Suppressor macrophage treated with lipopolysaccharide for 1 hour (primary cell): ENCODE measurements at places on chromosomes 16 and 17.
A peak's percentile ranks its signal among the peaks of the same experiment; 100 is the strongest.

DNA sequence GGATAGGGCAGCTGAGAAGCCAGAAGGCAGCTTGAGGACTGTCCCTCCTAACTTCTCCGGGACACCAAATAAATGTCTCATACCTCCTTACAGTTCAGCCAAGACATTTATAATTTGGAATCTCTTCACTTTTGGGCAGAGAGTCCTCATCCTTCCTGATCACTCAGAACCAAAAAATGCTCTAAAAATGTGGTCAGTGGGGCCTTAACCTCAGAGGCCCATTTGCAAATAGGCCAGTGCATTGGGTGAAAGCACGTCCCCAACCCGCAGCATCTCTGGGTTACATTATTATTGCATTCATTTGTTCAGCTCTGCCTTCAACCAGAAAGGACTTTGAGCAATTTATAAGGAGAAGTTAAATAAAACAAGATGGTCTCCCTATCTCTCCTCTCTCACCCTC is 112.4 kb upstream of the IRX3 start:
- DNase-seq: no peak

- DNase-seq: peak; percentile 20
Observed at GRCh38 chr17:3763777-3764170, 37.2 kb downstream of the ITGAE start.

- DNase-seq: peak; percentile 5
Observed at GRCh38 chr17:34024806-34025551, 230.1 kb upstream of the CCL2 start.

DNA sequence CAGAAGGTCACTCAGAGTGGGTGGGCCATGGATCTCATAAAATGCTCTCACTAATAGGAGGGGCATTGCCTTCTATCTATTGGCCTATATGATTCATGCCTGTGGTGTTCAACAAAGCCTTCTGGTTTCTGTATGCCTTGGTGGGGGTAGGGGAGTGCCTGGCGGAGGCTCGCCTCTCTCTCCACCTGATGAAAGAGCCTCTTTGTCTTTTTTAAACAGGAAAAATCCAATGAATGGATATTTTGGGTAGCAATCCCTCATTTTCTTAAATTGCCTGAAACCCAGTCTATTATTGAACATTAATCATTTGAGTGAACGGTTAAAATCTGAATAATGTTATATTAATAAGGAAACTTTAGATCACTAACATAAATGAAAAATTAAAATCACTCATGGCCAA is 90.6 kb downstream of the TOX3 start:
- no peak for DNase-seq

DNA sequence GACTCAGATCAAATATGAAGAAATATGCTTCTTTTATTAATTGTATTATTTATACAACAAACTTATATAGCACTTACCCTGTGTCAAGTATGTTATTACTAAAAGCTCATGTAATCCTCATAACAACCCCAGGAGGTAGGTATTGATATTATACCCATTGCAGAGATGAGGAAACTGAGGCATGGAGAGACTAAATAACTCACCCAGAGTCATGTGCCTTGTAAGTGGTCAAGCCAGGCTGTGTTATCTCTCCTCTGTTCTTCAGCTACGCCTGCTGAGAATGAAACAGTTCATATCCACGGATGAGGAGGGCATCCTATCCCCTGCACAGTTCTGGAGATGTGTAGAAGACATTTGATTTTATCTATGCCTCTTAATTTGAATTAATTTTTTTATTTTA is 78.1 kb downstream of the RBBP6 start:
- no peak for DNase-seq

GRCh38 chr16:79602628-79603014 is 2.1 kb upstream of the MAF start:
- DNase-seq: no peak
